ENCODE measurements at places on chromosomes 6 and 20.

DNA sequence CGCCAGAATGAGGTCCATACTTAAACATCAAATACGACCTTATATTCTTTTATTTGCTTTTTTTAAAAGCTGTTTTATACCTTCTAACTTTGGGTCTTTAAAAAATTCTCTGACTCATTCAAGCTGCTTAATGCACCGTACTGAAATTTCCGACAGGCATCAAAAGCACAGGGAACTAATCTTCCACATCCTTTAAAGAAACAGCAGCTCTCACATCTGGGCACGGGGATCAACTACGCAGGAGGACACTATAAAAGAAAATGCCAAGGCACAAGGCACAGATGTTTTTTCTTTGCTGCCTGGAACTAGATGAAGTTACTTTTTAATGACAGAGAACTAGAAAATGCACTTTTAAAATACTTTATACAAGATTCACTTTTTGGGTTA, 112.4 kb upstream of the ARG1 start:
- DNase-seq, result no peak

DNA sequence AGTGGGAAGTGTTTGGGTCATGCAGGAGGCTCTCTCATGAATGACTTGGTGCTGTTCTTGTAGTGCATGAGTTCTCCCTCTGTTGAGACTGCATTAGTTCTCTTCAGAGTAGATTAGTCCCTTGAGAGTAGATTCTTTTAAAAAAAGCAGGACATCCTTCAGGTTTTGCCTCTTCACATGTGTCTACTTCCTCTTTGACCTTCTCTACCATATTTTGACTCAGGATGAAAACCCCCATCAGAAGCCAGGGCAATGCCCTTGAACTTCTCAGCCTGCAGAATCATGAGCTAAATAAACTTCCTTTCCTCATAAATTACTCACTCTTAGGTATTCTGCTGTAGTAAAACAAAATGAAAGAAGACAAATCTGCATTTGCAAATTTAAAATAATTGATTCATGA, 170.3 kb downstream of the CD109 start:
- no peak for DNase-seq

DNA sequence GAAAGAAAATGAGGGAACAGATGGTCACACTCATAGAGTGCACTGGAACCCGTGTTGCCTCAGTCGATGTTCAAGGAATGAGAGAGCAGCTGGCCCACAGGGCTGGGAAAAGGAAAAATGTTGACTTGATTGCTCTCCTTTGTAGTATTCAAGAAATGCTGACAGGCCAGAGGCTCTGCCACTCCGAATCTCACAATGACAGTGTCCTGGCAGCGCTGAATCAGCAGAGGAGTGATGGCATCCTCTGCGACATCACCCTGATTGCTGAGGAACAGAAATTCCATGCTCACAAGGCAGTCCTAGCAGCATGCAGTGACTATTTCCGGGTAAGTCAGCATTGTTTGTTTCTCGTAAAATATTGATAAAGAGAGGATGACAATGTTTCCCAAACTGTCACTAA, 51.3 kb downstream of the KLHL32 start:
- DNase-seq, result no peak

DNA sequence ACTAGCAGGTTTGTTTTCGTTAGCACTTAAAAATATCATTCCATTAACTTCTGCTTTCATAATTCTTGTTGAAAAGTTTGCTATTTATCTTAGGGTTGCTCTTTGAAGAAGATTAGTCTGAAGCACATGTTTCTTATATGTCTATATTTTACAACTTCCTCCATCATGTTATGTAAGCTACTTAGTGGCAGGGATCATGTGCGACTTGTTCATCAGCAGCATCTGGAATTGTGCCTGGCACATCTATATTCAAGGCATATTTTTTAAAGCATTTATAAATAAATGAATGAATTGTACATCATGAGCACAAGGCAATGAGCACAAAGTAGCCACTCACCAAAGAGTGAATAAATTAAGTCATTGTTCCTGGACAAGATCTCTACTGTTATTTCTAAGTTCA, 187.2 kb upstream of the COL21A1 start:
- DNase-seq, result no peak

- no peak for DNase-seq
Measured at GRCh38 chr20:906703-907270, 9.3 kb downstream of the ANGPT4 start.

- DNase-seq, result no peak
Measured at GRCh38 chr20:3727401-3728021, 5.0 kb upstream of the HSPA12B start.

- no peak for DNase-seq
Measured at GRCh38 chr6:45350186-45350710, 22.1 kb downstream of the RUNX2 start.

- DNase-seq, result no peak
Measured at GRCh38 chr20:20083807-20084206, 31.5 kb downstream of the CFAP61 start.

- no peak for DNase-seq
Measured at GRCh38 chr20:6746901-6747609, 20.4 kb upstream of the BMP2 start.

DNA sequence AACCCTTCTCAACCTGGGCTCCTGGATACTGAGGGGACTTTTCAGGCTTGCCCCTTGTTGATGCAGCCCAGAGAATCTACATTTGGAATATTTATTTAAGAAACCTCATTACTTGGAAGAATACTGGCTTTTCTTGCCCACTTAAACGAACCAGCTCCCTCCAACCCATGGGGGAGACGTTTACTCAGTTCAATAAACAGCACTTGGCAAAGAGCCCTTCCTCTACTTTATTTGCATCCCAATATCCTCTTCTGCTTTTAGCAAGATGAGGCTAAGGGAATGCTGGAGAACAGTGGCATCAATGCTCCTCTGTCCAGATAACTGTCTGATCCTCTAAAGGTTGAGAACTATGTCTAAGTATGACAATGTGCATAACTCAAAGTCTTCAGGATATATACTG, 22.2 kb downstream of the PTPRK start:
- no peak for DNase-seq

DNA sequence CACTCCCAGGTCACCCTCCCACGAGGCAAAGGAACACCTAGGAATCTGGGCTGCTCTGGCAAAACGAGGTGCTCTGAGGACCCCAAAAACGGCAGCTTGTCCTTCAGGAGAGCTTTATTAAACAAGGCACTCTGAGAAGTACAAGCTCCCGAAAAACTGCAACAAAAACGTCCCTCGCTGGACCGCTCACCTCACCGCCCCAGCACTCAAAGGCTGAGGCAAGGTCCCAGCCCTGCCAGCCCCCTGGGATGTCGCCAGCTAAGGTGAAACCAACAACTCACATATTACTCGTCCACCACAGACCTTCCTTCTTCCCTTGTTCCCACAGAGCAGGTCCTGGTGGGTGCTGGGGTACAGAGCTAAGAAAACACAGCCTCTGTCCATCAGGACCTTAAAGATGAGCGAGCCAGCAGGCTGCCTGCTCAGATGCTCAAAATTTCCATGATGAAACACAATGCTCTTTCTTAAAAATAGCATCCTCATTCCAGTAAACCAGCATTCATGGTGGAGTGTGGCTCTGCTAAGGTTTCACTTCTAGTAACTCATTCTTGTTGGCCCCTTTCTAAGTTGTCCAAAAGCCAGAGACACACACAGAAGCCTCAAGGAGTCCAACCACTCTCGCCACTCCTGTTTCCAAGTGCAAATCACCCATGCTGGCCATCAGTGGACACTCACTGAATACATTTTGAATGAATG, 35.9 kb downstream of the ATP9A start:
- no peak for DNase-seq

DNA sequence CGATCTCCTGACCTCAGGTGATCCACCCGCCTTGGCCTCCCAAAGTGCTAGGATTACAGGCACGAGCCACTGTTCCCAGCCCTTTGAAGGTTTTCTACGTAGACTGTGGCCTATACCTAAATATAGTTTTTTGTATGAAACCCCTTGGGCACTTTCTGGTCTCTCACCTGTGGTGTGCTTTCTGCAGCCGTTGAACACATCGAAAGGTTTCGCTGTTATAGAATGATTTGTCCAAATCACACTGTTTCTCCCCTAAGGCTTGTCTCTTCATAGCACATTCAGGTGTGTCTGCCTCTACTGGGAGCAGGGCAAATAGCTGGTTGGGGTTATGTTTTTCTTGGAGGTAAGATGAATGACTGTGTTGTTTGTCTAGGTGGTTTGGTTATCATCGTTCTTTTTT, 597.9 kb downstream of the RNF144B start:
- DNase-seq, result no peak

DNA sequence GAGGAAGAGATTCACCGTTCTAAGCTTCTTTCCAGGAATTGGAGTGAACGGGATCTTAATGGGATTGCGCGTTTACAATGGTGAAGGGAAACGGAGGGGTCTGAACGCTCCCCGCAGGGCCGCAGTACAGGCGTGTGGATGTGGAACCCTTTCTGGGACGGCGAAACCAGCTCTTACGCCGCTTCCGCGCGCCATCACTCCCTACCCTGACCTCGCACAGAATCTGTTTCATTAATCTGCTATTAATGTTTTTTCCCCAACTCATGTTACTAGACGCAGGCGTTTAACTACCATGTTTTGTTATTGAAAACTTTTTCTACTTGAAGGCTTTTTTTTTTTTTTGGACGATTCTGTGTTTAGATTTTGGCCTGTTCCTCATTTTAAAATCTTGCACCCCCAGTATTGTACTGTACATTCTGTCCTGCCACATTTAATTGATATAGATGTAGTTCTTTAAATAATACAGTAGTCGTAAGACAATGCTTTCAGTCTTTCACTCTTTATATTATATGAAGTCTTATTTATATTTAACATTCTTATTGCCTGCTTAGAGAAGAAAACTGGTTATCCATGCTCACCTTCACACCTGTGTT, 696 bp upstream of the SUPT3H start:
- peak; percentile 45 for DNase-seq

Measured in stimulated activated CD4-positive, alpha-beta T cell treated with anti-CD3 and anti-CD28 coated beads, Interleukin-2, amount 100 ng/mL, for 24 hours (primary cell).